ENCODE measurements at places on chromosomes 12 and 14.

DNA sequence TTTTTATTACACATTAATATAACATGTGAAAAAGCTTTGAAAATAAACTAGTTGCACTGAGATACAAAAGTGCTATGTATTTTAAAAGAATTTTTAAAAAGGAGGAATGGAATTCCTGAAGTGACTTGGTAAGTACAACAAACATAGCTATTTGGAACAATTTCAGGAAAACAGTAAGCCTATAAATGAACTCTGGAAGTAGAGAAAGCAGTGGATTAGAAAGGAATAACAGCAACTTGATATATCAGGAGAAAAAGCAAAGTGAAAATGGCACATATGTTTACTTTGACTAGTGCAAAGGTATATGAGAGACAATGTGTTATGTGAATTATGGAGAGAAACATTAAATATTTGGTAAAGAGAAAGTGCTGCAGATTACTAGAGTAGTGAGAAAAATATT lies 811.7 kb downstream of the C12orf50 start:
- DNase-seq = no peak

DNA sequence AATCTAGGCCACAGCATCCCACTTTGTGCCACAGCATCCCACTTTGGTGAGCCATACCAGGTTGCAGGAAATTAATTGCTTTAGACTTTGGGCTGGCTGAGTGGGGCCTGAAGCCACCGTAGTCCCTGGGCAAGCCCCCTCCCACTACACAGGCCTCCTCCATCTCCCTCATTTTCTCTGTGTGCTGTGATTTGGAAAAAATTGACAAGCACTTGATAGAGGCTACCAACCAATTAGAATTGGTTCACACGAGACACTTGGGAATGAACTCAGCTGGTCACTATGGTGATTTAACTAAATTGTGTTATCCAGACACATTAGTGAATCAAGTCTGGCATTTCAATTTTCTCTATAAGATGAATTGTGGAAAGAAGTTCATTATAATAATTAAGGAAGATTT lies 481.1 kb downstream of the DIO2 start:
- no peak for DNase-seq

GRCh38 chr14:90641615-90642243 lies 174.5 kb downstream of the TTC7B start:
- no peak for DNase-seq

- no peak for DNase-seq
Observed at GRCh38 chr12:108430245-108430644, 84.8 kb upstream of the FICD start.

DNA sequence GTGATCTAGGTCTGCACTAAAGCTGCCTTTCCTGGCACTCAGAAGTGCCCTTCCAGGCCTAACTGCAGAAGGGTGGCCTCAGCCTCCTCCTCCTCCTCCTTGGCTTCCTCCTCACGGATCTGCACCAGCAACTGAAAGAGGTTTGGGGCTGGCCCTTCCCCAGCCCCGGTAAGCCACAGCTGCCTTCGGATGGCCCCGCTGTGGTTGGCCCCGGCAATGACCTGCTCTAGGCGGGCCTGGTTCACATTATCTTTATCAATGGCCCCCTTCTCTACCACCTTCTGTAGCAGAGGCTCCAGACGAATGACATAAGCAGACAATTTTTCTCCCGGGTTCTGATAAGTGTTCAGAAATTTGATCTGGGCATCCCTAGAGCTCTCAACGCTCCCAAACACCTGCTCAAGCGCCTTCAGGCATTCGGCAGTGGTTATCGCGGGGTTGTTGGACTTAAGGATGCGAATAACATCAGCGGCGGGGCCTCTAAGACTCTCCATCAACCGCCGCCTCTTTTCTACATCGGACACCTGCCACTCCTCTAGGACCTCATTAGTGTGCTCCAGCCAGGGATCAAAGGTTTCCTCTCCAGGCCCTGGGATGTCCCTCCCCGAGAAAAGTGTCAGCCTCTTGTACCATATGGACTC lies 1.5 kb downstream of the PNMA1 start:
- peak; percentile 76 for DNase-seq

- DNase-seq = no peak
Observed at GRCh38 chr14:90198541-90199060, 57.8 kb upstream of the PSMC1 start.

DNA sequence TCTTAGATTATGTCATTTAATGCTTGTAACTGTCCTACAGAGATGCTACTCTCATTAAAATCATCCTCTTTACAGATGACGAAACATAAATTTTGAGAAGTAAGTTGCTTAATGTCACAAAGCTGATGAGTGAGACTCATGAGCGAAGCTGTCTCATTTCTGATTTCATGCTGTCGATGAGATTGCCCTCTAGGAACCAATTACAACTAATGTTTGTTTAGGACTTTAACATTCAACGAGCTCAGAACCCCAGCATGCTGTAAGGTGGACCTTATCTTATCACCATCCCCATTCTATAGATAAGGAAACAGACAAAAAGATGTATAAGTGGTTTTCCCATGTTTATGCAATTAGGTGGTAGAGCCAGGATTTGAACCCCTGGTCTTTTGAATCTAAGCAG lies 23.1 kb downstream of the BHLHE41 start:
- DNase-seq = no peak

GRCh38 chr14:99270458-99271220 lies 1.4 kb downstream of the BCL11B start:
- DNase-seq = peak; percentile 28

- no peak for DNase-seq
Observed at GRCh38 chr12:91893476-91893875, 252.2 kb downstream of the BTG1 start.

DNA sequence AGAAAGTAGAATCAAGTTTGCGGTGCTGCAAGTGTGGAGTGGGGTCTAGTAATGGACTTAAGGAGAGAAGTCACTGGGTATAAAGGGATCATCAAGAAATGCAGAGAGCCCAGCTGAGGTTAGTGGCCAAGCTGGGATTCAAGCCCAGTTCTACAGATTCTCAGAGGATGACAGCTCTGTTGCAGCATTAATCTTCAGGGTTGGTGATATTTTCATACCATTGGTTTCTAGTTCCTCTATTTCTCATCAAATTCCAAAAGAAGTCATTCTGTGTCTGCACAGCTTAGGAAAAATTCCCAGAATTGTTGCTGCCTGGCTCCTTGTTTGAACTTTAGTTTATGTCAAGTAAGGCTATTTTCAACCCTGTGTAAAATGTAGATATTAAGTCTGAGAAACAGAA lies 169.5 kb upstream of the NTF3 start:
- DNase-seq = no peak

GRCh38 chr12:103431387-103431786 lies 64.4 kb downstream of the C12orf42 start:
- no peak for DNase-seq

DNA sequence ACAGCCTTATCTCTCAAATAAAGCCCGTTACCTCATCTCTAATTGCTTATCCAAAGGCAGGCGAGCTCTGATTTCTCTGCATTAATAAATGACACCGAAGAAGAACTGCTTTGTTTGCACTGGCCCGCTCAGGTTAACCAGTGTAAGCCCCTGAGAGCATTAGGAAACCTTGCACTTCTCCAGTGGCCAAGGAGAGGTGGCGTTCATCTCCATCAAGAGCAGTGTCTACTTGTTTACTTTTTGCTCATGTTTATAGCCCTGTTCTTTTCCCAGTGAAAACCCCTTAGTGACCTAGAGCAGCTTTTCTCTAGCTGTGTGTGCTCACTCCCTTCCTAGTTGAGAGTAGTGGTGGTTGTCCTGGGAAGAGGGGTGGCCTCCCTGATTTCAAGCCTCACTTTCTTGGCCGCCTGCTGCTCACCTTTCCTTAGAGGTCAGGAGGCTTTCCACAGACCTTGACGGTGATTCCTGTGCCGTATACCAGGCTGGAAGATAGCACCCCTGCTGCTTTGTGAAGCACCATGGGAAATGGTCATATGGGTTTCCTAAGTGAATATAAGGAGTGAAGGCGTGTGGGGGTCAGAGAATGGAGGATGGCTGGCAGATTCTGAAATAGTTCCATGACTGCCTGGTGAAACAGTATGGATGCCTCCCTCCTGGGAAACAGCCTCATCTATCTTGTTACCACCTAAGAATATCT lies 16.6 kb downstream of the FBXW8 start:
- DNase-seq = no peak

GRCh38 chr12:102643879-102644575 lies 163.7 kb upstream of the IGF1 start:
- no peak for DNase-seq

GRCh38 chr12:46808955-46809697 lies 16.7 kb downstream of the SLC38A4 start:
- DNase-seq = no peak

DNA sequence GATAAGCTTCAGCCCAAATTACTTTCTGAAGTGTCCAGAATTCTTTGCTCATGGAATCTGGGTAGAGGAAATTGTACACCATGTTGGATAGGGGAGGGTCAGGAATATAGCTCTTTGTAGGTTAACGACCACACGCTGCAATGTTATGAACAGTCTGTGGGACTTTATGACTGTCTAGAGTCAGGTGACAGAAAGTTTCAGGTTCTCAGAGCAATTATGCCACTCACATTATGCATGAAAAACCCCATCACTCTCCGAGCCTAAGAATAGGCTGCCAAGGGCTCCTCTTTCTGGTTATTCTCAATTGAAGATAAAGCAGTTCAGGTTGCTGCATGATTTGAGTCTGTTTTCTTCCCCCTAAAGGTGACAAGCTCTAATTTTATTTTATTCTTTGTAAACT lies 430.9 kb downstream of the ATP23 start:
- DNase-seq = no peak

- DNase-seq = no peak
Observed at GRCh38 chr12:2654741-2655140, 140.0 kb upstream of the FKBP4 start.

DNA sequence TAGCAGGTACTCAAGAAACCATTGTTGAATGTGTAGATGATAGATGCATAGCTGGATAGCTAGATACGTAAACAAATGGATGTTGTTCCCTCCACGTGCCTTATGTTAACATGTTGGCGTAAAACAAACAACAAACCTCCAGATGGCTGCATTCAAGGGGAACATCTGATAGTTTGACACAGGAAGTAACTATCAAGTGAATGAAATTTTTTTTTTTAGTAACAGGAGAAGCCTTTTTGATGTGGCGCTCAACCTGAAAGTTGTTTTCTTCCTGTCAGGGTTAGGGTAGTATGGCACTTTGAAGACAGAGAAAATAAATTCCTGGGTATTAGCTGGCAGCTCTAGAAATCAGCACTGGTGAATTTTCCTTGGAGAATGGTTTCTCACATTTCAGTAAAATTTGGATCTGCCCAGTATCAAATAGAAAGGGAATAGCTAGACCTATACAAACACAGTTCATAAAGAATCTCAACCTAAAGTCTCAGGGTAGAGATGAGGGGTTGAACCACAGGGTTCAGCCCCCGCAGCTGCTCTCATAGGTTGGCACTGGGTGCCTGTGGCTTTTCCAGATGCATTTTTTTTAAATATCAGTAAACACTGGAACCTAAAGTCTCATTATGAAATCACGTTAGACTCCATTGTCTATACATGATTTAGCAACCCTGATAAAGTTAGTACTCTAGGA lies 18.8 kb upstream of the RAP1B start:
- DNase-seq = no peak

- no peak for DNase-seq
Observed at GRCh38 chr14:58805605-58806409, 168.0 kb downstream of the DACT1 start.

- no peak for DNase-seq
Observed at GRCh38 chr14:94394581-94395207, 6.3 kb upstream of the SERPINA1 start.

GRCh38 chr14:29637411-29637810 lies 290.2 kb downstream of the PRKD1 start:
- no peak for DNase-seq

- DNase-seq = no peak
Observed at GRCh38 chr12:45532113-45532512, 197.4 kb upstream of the ARID2 start.

GRCh38 chr12:121531356-121531750 lies 49.5 kb downstream of the KDM2B start:
- no peak for DNase-seq

- no peak for DNase-seq
Observed at GRCh38 chr12:41992692-41993215, 151.9 kb downstream of the GXYLT1 start.

DNA sequence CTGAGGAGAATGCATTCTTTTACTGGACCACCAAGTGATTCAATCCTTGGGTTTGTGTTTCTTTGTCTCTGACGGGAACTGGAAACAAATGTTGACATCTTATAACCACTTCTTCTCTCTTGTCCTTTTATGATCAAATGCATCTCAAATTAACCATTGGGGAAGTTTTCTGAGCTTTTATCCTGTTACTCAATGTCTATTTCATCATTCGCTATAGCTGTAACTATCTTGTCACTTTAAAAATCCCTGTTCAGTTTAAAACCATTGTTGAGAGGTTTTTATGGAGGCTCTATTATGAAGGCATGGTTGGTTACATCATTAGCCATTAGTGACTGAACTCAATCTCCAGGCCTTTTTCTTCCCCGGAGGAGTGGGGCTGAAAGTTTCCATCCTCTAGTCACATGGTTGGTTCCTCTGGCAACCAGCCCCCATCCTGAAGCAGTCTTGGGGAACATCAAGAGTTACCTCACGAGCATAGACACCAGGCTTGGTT lies 2.7 kb upstream of the CLEC6A start:
- no peak for DNase-seq

- peak; percentile 84 for DNase-seq
Observed at GRCh38 chr12:107317751-107318555, 224.6 kb upstream of the CRY1 start.

- no peak for DNase-seq
Observed at GRCh38 chr14:59827401-59827800, 43.2 kb downstream of the RTN1 start.

DNA sequence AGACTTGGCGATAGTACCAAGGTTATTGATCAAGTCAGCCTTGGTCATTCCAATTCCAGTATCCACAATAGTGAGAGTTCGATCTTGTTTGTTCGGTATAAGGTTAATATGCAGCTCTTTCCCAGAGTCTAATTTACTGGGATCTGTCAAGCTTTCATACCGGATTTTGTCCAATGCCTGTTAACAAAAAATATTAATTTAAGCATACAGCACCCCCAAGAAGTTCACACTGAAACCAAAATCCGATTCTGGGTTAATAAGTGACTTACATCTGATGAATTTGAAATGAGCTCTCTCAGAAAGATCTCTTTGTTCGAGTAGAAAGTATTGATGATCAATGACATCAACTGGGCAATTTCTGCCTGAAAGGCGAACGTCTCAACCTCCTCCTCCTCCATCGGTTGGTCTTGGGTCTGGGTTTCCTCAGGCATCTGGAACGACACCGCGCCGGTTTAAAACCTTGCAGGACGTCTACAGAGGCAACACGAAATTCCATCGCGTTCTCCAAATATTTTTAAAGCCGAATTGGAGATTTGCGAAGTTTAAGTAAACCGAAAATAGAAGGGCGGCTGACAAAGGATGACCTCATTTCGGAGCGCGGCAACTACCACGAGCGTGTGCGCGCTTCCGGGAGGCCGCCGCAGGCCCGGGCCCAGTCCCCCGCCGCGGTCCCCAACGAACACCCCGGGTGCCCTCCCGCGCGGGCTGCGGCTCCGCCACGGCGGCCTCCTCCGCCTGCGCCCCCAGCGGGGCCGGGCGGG lies 716 bp downstream of the HSP90AA1 start:
- DNase-seq = no peak

GRCh38 chr12:6345319-6346091 lies 3.6 kb upstream of the TNFRSF1A start:
- DNase-seq = no peak
